Activated CD8-positive, alpha-beta memory T cell treated with anti-CD3 and anti-CD28 coated beads for 1 hour (primary cell): ENCODE measurements at places on chromosomes 5 and 9.

- DNase-seq: no peak
Observed at GRCh38 chr9:12413986-12414385, 279.2 kb upstream of the TYRP1 start.

GRCh38 chr5:140398379-140398811 lies 3.2 kb upstream of the ANKHD1 start:
- no peak for DNase-seq

DNA sequence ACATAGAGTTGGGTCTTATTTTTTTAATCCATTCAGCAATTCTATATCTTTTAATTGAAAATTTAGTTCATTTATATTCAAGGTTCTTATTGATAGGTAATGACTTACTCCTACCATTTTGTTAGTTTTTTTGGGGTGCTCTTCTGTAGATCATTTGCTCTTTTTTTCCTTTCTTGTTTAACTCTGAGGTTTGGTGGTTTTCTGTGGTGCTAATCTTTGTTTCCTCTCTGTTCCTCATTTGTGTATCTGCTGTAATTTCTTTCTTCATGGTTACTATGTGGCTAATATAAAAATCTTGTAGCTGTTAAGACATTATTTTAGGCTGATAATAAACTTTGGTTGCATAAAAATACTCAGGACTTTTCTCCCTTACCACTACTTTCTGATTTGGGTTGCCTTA lies 181.6 kb upstream of the DMRTA1 start:
- no peak for DNase-seq

GRCh38 chr5:108380531-108381349 lies 1.2 kb downstream of the FBXL17 start:
- DNase-seq: peak; percentile 19

DNA sequence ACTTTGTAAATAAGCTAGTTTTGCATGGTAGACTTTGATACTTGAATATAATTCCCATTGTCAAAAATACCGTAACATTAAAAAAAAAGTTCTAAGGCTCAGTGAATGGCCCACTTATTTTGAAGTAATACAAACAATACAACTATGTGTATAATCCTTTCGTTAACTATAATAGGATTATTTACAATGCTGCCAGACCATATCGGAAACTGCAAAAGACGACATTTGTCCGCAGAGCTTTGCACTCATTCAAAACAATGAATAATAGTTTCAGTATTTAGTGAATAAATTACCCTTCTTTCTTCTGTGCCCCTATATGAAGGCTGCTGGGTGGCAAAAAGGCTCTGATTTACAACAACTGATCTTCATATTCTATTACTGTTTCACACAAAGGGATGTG lies 121.8 kb downstream of the DROSHA start:
- DNase-seq: no peak

DNA sequence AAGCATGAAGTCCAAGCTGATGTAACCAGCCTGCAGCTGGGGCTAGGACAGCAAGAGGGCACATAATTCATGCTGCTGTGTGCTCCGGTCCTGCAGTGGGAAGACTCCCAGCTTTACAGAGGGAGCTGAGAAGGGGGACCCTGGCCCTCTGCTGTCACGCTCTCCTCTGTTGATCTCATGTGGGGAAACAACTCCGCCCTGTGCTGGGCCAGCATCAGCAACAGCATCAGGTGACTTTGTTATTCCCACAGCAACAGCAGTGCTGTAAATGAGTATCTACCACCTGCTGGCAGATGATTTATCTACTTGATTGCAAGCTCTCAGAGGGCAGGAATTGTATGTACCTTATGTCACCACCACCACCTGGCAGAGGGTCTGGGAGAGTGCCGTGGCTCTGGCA lies 176.2 kb downstream of the COL23A1 start:
- no peak for DNase-seq

DNA sequence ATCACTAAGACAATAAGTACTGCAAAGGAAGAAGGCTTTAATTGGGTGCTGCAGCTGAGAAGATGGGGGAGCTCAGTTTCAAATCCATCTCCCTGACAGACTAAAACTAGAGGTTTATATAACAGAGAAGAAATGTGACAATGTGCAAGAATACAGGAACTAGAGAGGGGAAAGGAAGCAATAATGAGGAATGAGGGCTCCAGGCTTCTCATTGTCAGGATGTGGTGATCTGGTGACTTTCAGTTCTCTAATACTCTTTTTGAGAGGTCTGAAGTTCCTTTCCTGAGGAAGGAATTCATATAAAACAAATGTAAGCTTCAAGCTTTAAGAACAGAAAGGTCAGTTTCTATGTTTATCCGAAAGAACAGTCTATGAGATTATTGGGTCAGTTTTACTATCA lies 42.5 kb upstream of the SPATA31E1 start:
- no peak for DNase-seq

GRCh38 chr5:160360310-160360709 lies 10.1 kb downstream of the C1QTNF2 start:
- DNase-seq: no peak

GRCh38 chr5:171867786-171868185 lies 82.2 kb downstream of the SMIM23 start:
- DNase-seq: no peak

DNA sequence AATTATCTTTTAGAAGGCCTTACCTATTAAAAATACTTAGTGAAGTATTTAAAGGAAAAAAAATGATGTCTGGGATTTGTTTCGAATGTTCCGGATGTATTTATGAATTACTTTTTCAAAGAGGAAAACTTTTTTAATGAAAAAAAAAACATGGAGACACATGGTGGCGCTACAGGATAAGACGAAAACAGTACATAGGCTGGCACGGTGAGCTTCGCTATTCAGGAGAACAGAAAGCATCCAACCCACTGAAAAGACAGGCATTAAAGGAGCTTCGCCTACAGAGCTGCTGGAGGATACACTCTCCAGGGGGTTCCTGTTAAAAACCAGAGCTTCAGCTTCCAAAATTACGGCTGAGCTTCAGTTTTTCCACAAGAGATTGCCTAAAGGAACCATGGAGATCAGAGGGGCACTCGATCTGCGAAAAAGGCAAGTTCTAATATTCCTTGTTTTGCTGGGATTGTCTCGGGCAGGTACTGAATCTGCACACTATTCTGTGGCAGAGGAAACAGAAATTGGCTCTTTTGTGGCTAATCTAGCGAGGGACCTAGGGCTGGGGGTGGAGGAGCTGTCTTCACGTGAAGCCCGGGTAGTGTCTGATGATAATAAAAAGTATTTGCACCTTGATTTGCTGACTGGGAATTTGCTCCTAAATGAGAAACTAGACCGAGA lies at the start of gene PCDHB14:
Gene PCDHB14, plus strand, starts transcription at position 232 of the 672 bp plus-strand sequence. Its CDS starts 163 bp downstream, at position 395.
- DNase-seq: no peak
